Keratinocyte (primary cell): ENCODE measurements at places on chromosomes 13 and 19. TPM values are rescaled to one million over a fixed set of nuclear protein-coding genes. Genes with fewer than 3 reads are reported as not detected.
A peak's percentile ranks its signal among the peaks of the same experiment; 100 is the strongest.

Gene KLK2
- polyA plus RNA-seq = 0.07 to 0.14 TPM in 2 of 3 replicates, not detected in the other

Gene RFPL4A
- not detected in 3 replicates for polyA plus RNA-seq

Gene IGLON5
- polyA plus RNA-seq = not detected in 3 replicates

Gene CALM3
- polyA plus RNA-seq = 245 to 556 TPM (median 411 TPM) in 3 replicates

Gene ZGLP1
- 0.43 to 2.1 TPM (median 0.71 TPM) in 3 replicates for polyA plus RNA-seq

Gene LMTK3
- polyA plus RNA-seq = 0.51 to 0.76 TPM (median 0.68 TPM) in 3 replicates

Gene SERTAD1
- polyA plus RNA-seq = 9.5 to 15.4 TPM (median 10.5 TPM) in 3 replicates

Gene KLF12
- 3.8 to 6.8 TPM (median 6.1 TPM) in 3 replicates for polyA plus RNA-seq

DNA sequence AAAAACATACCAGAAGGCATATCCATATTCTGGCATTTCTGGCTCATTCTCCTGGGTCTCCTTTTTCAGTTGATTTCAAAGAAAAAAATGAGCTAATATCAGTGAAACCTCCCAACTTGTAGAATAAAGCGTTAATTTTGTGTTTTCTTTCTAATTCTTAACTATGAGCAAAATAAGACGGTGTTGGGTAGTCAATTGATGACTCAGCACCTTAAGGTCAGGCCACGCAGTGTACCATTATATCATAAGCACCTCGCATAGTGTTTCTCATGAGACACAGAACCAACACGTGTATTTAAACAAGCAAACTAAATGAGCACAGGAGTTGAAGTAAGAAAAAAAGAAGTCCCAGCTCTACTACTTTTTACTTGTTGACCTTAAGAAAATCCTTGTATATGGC lies 174.9 kb downstream of the OXGR1 start:
- no peak overlapping the region for H3K27ac ChIP-seq
- no peak overlapping the region for H3K4me3 ChIP-seq
- no peaks in the 10 kb centered on the region for H3K27me3 ChIP-seq
- no peaks in the 10 kb centered on the region for H3K4me1 ChIP-seq
- DNase-seq = no peak

GRCh38 chr19:42295831-42296525 lies 6.0 kb upstream of the PRR19 start:
- no peaks in the 10 kb centered on the region for H3K27me3 ChIP-seq
- no peak overlapping the region for H3K27ac ChIP-seq
- DNase-seq = no peak
- H3K4me1 ChIP-seq = peaks cover 10% of the 10 kb centered on the region
- no peak overlapping the region for H3K4me3 ChIP-seq

DNA sequence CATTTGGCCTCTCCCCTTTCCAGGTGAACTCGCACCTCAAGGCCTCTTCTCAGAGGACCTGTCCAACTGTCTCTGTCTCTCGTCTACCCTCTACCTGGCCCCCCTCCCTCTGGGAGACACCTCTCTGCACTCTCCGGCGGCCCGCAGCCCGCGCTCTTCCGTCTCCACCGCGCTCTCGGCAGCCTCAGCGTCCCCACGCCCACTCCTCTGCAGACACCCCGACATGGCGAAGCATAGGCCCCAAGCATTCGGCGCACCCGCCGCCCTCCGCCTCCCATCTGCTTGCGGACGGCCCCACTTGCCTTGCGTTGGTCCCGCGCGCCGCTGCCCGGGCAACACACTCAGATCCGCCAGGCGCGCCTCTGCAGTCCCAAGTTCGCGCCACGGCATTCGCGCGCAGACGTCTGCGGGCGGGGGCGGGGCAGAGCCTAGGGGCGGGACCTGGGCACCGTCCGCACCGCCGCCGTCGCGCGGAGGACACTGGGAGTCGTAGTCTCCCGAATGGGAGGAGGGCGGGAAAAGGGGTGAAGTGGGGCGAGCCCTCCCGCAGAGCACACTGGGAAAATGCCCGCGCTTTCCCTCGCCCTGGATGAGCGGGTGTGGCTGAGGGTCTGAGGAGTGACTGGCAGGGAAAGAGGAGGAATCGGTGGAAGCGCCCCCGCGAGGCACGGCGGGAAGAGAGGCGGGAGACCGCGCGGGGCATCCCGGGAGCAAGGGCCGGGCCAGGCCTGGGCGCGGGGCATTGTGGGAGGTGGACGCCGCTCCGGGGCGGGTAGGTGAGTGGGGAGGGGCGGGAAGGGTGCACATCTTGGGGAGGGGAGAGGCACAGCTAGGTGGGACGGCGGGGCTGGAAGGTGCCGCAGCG lies at the start of the genes LIG1 and ZSWIM9:
LIG1 (minus strand) TSS at position 406 of the 865 bp plus-strand sequence. CDS start 4,778 bp downstream, outside the sequence.
ZSWIM9 (plus strand) TSS at position 742 of the 865 bp plus-strand sequence. CDS start 1,123 bp downstream, outside the sequence.
- H3K4me1 ChIP-seq = peaks cover 12% of the 10 kb centered on the region
- H3K27me3 ChIP-seq = no peaks in the 10 kb centered on the region
- H3K27ac ChIP-seq = peak within 1 kb of the TSS; percentile 82
- H3K36me3 ChIP-seq = peaks cover 8% of the 10 kb centered on the region
- DNase-seq = peak; percentile 79

DNA sequence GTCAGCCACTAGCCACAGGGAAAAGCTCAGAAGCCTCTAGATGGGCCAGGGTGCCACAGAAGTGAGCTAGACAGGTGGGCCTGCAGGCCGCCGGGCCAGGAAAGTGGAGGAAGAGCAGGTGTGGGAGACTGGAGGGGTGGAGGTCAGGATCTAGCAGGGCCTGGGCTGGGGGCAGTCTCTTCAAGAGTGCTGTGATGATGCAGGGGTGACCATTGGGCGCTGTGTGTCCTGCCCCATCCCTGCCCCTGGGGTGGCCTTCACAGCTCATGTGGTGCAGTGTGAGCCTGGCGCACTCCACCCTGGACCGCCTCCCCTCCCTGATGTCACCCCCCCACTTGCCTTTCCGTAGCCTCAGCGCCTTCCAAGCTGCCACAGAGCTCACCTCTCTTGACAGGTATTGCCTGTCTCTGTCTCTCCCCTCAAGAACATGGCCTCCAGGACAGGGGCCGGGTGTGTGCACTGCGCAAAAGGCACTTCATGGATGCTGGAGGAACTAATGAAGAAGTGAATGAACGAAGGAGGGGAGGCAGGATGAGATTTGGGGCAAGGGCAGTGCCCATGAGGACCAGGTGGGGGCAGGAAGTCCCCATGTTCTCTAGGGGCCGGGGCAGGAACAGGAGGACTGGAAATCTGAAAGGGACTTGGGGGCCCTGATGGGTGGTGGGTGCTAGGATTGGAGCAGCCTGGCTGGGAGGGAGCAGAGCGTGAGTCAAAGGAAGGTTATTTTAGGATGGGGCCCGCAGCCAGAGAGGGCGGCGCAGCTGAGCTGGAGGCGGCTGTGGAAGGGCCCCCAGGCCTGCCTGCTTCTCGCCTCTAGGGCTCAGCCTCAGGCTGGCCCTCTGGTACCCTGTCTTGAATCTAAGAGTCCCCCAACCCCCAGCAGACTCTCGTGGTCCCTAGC lies 6.6 kb downstream of the SSBP4 start:
- H3K27ac ChIP-seq = no peak overlapping the region
- DNase-seq = no peak
- no peak overlapping the region for H3K4me3 ChIP-seq
- no peaks in the 10 kb centered on the region for H3K27me3 ChIP-seq
- H3K36me3 ChIP-seq = no peaks in the 10 kb centered on the region

DNA sequence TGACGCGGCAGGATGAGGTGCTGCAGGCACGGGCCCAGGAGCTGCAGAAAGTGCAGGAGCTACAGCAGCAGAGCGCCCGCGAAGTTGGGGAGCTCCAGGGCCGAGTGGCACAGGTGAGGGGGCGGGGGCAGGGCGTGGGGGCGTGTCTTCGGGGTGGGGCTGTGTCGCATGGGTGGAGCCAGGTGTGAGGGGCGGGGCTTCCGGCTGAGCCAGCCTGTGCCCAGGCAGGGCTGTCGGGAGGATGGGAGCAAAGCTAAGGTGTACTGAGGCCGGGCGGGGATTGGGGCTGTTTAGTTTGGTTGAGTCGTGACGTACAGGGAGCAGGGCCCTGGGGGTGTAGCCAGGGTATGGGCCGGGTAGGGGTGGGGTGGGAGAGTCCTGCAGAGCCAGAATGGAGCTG lies 62.3 kb downstream of the KCNC3 start:
- no peak for DNase-seq
- no peak overlapping the region for H3K4me3 ChIP-seq
- no peaks in the 10 kb centered on the region for H3K36me3 ChIP-seq

DNA sequence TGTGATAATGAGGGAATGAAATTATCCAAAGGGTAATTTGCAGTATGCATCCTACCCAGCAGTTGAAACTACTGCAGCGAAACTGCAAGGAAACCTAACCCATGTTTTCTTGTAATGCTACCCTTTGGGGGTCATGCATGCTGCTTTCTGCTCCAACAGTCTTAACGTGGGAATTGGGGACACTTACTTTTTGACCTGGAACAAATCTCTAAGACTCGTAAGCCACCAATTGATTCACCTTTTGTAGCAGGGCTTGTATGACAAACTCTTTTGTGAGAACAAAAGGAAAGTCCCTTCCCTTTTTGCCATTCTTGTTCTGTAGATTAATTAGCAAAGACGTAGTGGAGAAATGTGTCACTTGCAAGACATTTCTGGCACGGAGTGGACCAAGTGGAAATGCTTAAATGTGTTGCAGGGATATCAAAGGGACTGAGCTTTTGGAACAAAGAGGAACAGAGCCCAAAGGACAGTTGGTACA lies 27.4 kb downstream of the LRCH1 start:
- no peak overlapping the region for H3K4me3 ChIP-seq
- H3K27ac ChIP-seq = no peak overlapping the region
- no peak for DNase-seq
- no peaks in the 10 kb centered on the region for H3K27me3 ChIP-seq
- H3K4me1 ChIP-seq = peaks cover 14% of the 10 kb centered on the region

GRCh38 chr13:80342471-80343371 lies 1.8 kb upstream of the SPRY2 start:
- peaks cover 8% of the 10 kb centered on the region for H3K4me1 ChIP-seq
- peak overlapping the region; percentile 50 for H3K27ac ChIP-seq
- peak overlapping the region; percentile 36 for H3K4me3 ChIP-seq
- no peaks in the 10 kb centered on the region for H3K27me3 ChIP-seq

DNA sequence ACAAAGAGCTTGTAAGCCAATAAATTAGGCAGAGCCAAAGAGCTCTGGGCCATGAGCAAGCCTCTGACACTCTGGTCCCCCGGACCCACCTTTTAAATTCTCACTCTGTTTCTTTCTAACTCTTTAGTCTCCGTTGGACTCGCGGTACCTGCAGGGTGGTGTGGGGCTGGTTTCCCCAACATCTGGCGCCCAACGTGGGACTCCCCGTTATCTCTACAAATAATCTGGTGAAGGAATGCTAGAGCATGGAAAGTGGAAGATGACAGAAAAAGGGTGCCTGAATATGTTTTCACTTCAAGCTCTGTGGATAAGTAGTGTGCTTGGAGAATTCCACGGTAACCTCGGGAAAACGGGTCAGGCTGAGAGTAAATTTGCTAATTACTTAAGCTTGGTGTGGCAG lies 36.5 kb upstream of the CYP2B6 start:
- no peak overlapping the region for H3K4me3 ChIP-seq
- H3K27ac ChIP-seq = no peak overlapping the region
- H3K4me1 ChIP-seq = no peaks in the 10 kb centered on the region

DNA sequence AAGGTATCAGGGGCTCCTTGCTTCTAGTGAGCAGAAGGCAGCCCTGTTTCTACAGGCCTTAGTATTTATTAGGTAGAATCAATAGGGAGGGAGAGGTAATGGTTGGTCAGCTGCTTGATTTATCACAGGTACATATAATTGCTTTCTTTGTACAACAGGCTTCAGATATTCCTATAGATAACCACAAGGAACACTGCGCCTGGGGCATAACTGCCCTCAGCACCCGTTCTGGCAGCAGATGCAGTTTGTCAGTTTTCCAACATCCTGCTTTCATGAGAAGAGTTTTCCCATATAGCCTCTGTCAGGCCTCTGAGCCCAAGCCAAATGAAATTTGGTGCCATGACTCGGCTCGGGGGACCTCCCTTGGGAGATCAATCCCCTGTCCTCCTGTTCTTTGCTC lies 12.4 kb upstream of the ZNF486 start:
- no peak overlapping the region for H3K4me3 ChIP-seq
- no peaks in the 10 kb centered on the region for H3K4me1 ChIP-seq
- no peak overlapping the region for H3K27ac ChIP-seq
- H3K27me3 ChIP-seq = no peaks in the 10 kb centered on the region
- H3K36me3 ChIP-seq = no peaks in the 10 kb centered on the region
- no peak for DNase-seq

- no peak overlapping the region for H3K27ac ChIP-seq
- peaks cover 4% of the 10 kb centered on the region for H3K36me3 ChIP-seq
- no peaks in the 10 kb centered on the region for H3K4me1 ChIP-seq
- no peaks in the 10 kb centered on the region for H3K27me3 ChIP-seq
Measured at GRCh38 chr13:19982447-19983043, 24.0 kb downstream of the ZMYM2 start.

DNA sequence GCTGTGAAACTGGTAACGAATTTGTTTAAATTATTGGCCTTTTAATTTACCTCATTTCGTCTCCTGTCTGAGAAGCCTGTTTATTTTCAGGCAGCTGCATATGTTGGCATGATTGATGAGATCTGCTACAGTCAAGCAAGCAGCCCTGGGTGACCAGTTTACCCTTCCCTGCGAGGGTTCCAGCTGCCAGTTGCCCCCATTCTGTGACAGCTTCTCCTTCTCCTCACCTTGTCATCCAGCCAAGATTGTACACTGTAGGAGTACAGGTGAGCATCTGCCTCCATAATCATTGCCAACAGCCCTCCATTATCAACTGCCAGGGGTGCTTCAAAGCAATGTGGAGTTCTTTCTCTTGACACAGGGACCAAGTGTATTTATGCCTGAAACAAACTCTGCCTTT lies 1979.9 kb upstream of the PRR20A start:
- no peak overlapping the region for H3K27ac ChIP-seq
- H3K4me1 ChIP-seq = no peaks in the 10 kb centered on the region
- no peak overlapping the region for H3K4me3 ChIP-seq
- no peaks in the 10 kb centered on the region for H3K27me3 ChIP-seq
- H3K36me3 ChIP-seq = no peaks in the 10 kb centered on the region
- no peak for DNase-seq

DNA sequence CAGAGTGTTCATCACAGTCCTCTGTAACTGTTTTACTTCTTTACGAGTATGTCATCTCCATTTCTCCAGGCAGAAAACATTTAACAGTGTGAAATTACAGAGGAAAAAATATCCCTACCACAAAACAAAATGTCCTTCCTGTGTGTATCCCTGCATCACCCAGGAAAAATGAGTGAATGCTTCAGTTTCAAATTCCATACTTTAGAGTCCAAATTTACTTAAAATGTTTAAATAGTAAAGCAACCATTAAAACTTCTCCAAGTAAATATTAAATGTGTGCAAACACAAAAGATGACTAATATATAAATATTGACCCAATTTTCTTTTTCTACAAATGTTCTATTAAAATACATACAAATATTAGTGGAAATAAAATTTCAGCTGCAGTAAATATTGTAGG lies 1016.6 kb upstream of the PCDH20 start:
- no peak for DNase-seq
- no peaks in the 10 kb centered on the region for H3K27me3 ChIP-seq
- no peaks in the 10 kb centered on the region for H3K36me3 ChIP-seq
- H3K27ac ChIP-seq = no peak overlapping the region
- no peak overlapping the region for H3K4me3 ChIP-seq

DNA sequence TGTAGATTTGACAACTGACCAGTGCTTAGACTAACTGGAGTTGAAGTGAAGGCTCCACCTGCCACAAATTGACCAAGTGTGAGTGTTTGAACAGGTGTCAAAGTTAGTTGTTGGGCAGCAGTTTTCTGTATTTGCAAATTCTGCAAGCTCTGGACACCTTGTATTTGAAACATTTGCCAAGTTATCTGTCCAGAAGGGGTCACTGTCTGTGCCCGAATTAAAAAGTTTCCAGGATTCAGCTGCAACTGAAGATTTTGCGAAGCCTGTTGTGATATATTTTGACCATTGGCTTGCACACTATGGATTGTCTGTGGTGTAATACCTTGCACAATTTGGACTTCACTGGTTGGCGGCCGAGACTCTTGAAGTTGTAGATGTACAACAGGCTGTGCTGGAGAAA lies 1690.7 kb downstream of the SLITRK5 start:
- no peaks in the 10 kb centered on the region for H3K27me3 ChIP-seq
- DNase-seq = no peak
- no peaks in the 10 kb centered on the region for H3K36me3 ChIP-seq
- no peak overlapping the region for H3K27ac ChIP-seq
- H3K4me1 ChIP-seq = no peaks in the 10 kb centered on the region
